Mucosa of gallbladder (tissue), 1 donor: ENCODE measurements at places on chromosomes 11 and 22. TPM values are rescaled to one million over a fixed set of nuclear protein-coding genes. Genes with fewer than 3 reads are reported as not detected.

GRCh38 chr11:8225589-8226036 is 38.1 kb downstream of the LMO1 start:
- peak; percentile 58 for DNase-seq

GRCh38 chr11:79026803-79027445 is 413.9 kb downstream of the TENM4 start:
- DNase-seq: no peak

- DNase-seq: no peak
These were observed 23.4 kb downstream of the CELSR1 start for GRCh38 chr22:46513908-46514550.

DNA sequence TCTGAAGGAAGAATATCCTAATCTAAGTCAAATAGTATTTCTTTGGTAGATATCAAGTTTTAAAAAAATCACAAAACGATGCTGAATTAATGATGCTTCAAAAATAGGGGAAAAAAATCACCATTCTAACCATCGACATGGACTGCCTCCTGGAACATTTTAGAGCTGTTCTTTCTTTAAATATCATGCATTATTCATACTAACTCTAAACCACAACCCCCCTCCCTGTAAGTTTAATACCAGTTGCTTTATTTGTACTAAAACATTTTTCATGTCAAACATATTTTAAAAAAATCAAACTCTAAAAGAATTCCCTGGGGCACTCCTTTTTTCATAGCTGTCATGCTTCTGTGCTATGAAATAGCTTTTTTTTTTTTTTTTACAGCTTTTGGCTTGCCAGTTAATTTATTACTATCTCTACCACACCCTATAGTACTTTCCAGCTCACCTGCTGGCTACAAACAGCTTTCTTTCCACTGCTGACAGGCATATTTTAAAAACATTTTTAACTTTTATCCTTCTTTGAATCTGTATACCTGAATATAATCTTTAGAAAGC is 256.9 kb downstream of the SOX6 start:
- no peak for DNase-seq

H19 gene
- total RNA-seq: 67.3 TPM

DNA sequence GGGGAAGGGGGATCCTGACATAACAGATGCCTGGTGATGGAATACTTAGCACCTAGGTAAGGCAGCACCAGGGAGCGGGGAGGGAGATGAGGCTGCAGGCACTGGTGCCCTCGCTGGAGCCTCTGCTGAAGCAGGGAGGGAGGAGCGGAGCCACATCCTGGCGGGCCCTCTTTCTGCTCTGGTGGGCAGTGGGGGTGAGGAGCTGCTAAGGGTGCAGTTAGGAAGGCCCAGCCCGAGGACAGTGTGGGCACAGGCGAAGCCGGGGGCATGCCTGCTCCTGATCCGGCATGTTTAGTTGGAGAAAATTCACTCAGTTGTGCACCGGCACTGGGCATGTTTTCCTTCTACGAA is 83.9 kb downstream of the MED15 start:
- no peak for DNase-seq

DNA sequence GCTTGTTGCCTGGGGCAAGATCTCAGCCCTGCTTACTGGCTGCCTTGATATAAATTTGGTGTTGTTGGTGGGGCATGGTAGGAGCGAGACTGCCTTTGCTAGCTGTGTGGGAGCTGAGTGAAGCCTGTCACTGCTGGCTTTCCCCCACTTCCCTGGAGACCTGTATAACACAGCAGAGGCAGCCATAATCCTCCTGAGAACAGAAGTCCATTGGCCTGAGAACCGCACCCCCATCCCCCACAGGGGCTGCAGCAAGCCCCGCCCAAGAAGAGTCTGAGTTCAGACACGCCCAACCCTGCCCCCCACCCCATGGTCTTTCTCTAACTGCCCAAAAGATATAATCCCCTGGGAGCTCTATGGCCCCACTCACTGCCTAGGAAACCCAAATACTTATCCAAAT is 39.2 kb upstream of the ARHGAP42 start:
- no peak for DNase-seq

- DNase-seq: no peak
These were observed at the start of gene LRP4 for GRCh38 chr11:46918083-46918787. Gene LRP4 (minus strand): TSS chr11:46918550. CDS start chr11:46918379, 171 bp downstream.

DNA sequence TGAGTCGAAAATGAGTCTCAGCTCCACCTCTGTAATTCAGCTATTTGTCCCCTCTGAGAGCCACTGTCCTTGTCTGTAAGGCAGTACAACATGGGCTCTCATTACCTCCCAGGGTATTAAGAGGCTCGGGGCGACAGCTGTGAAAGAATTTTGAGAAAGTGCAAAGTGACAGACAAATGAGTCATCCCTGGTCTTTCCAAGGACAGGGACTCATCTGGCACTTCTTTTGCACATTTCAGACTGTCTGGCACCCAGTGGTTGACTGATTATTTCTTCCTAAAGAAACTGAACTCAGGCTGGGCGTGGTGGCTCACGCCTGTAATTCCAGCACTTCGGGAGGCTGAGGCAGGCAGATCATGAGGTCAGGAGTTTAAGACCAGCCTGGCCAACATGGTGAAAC is 62.1 kb upstream of the ARFGAP3 start:
- no peak for DNase-seq

GRCh38 chr11:45817191-45817590 is 12.2 kb downstream of the SLC35C1 start:
- no peak for DNase-seq

SCN2B gene
- 0.69 TPM for total RNA-seq

LAYN gene
- 20.5 TPM for total RNA-seq

CST6 gene
- total RNA-seq: 1.0 TPM

DNA sequence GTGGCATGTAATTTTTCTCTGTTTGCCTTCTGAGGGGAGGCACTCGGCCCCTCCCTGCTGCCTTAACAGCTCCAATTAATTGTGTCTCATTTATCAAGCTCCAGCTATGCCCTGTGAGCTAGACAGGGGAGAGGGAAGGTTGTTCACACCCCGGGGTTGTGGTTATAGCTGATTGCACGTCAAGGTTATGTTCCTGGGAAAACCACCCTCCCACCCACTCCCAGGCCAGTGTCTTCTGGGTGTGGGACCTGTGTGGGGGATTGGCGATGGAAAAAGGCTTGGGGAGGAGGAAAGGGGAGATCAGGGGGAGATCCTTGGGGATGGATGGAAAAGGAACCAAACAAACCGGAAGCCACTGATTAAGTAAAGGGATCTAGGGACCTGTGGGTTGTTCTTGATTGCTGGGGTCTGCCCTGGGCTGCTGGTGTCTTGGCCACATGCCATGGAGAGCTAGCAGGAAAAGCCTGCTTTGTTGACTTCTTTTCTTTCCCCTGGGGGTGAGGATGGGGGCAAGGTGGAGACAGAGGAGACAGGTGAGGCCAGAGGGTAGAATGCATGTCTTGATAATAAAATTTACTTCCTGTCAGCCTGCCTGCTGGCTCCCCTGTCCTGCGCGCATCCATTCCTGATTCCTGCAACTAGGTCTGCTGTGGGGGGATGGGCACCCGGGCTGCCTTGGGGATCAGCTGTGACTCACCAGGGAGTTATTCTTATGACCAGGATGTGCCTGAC is 13.5 kb upstream of the SORL1-AS1 start:
- peak; percentile 95 for DNase-seq

NAV2 gene
- total RNA-seq: 5.3 TPM

DNA sequence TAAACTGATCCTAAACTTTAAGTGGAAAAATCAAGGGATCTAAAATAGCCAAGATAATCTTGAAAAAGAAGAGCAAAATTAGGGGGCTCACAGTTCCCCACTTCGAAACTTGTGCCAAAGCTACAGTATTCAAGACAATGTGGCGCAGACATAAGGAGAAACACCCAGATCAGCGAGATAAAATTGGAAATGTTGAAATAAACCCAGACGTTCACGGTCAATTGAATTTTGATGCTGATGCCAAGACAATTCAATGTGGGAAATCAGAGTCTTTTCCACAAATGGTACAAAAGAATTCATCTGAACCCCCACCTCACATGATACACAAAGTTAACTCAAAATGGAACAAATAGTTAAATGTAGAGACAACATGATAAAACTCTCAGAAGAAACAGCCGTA is 601.6 kb downstream of the BRD1 start:
- no peak for DNase-seq

- no peak for DNase-seq
These were observed 15.3 kb downstream of the MICAL2 start for GRCh38 chr11:12125609-12126149.

DNA sequence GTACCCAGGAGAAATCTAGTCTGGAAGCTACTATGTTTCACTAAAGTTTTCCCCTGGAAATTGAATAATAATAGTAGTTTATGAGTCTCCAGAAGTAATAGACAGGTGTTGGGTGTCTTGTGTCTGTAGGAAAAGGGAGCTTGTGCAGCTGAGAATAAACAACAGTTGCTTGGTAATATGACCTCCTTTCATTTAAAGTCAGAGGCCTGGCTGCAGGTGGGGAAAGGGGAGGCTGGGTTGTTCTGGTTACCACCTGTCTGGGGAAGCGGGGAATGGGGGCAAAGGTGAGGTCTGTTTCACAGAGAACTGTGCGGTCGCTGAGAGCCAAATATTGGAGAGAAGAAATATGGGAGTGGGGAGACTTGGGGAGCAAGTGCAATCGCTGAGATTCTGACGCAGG is 3.3 kb upstream of the GRAMD1B start:
- no peak for DNase-seq

- DNase-seq: no peak
These were observed 138.9 kb downstream of the DDX10 start for GRCh38 chr11:108803776-108804175.

DNA sequence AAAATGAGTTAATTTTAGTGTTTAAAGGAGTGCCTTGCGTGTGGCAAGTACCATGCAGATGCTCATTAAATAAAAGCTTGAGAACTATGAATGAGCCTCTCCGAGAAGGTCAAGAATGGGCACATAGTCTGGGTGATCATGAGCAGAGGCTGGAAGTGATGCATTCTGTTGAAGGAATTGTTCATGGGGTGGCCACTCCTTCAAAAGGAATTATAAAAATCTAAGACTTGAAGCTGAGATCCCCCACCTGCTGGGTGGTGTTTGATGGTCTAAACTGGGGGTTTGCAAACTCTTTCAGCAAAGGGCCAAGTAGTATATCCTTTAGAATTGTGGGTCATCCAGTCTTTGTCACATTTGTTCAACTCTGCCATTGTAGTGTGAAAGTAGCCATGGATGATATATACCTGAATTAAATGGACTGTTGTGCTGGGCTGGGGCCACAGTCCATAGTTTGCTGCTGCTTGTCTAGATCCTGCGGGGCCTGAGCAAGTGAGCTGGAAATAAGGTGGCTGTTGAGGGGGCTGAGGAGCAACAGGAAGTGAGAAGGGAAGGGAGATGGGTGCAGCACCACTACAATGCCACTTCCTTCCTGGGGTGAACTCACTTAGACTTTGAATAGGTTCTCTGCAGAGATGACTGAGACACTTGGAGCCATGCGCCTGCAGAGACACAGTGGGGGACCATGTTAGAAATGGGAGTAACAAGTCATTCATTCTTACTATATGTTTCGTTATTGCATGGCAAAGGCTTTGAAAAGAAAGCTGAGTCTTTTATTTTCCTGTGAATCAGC is 179.0 kb downstream of the SNX19 start:
- no peak for DNase-seq

DNA sequence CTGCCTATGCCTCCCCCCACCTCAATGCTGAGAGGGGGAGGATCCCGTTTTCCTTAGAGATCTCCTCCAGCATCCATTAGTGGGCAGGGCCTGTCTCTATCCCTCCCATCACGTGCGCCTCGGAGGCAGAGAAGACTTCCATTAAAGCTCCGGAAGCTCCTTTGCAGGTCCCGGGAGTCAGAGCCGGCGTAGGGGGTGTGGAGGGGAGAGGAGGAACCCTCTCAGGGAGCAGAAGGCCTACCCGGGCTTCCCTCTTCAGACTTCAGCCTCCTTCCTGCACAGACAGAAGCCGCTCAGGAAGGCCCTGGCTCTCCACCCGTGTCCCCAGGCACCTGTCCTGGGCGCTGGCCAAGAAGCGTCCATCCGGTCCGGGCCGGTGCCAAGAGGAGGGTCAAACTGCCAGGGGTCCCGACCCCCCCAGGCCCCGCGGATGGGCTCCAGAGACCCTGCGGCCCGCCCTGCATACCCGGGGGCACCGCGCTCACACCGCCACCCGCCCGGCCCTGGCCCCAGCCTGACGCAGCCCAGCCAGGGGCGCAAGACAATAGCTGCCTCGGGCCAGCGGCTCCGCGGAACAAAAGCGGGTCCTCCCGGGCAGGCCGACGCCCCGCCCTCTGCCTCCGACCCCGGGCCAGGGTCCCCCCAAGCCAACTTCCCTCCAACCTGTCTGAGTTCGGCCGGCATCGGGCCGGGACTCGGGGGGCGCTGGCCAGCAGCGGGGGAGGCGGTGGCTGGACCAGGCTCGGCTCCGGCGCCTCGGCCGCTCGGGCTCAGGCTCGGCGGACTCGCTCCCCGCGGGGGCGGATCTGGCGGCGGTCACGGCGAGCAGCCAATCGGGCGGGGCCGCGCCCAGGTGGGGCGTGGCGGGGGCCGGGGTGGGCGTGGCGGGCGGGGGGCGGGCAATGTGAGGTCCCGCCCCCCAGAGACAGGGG is 29.9 kb downstream of the ARVCF start:
- DNase-seq: peak; percentile 73

CASP1 gene
- 36.7 TPM for total RNA-seq

SCGB1D2 gene
- total RNA-seq: not detected

DNA sequence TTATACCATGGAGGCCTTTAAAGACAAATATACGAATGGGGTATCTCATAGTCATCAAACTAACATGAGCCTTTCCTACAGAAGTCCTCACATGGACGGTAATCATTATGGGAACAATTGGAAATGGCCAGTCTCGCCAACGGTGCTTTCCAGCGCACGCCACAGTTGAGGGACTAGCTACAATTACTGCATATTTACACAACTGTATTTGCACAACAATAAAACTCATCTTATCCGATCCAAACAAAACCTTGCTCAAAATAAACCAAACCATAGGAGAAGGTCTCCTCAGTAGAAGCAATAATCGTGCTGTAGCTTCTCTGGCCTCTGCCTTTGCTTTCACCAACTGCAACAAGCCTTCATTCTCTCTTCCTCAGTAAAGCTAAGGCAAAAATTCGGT is 5.9 kb downstream of the CADM1 start:
- no peak for DNase-seq

GRCh38 chr22:49993649-49994360 is 18.8 kb downstream of the IL17REL start:
- no peak for DNase-seq

NELL1 gene
- 0.29 TPM for total RNA-seq

- no peak for DNase-seq
These were observed 26.8 kb downstream of the PARVB start for GRCh38 chr22:44050766-44051355.

- no peak for DNase-seq
These were observed 26.2 kb downstream of the PISD start for GRCh38 chr22:31635638-31636306.
